Mucosa of gallbladder (tissue), 1 donor: ENCODE measurements at places on chromosomes 11 and 22. TPM values are rescaled to one million over a fixed set of nuclear protein-coding genes. Genes with fewer than 3 reads are reported as not detected.

TPBGL gene
- 0.17 TPM for total RNA-seq

OR8D4 gene
- not detected for total RNA-seq

HPX gene
- total RNA-seq: 5.2 TPM

OR51B5 gene
- 0.37 TPM for total RNA-seq

APOBEC3G gene
- 7.7 TPM for total RNA-seq

UFD1 gene
- total RNA-seq: 50.4 TPM

GGTLC2 gene
- not detected for total RNA-seq

NKAPD1 gene
- total RNA-seq: 19.4 TPM

MOGAT2 gene
- total RNA-seq: 1.4 TPM

TYR gene
- not detected for total RNA-seq
